ENCODE measurements at places on chromosomes 1 and 21.

- DNase-seq = no peak
These were observed 8.2 kb upstream of the AZIN2 start for GRCh38 chr1:33072707-33073106.

DNA sequence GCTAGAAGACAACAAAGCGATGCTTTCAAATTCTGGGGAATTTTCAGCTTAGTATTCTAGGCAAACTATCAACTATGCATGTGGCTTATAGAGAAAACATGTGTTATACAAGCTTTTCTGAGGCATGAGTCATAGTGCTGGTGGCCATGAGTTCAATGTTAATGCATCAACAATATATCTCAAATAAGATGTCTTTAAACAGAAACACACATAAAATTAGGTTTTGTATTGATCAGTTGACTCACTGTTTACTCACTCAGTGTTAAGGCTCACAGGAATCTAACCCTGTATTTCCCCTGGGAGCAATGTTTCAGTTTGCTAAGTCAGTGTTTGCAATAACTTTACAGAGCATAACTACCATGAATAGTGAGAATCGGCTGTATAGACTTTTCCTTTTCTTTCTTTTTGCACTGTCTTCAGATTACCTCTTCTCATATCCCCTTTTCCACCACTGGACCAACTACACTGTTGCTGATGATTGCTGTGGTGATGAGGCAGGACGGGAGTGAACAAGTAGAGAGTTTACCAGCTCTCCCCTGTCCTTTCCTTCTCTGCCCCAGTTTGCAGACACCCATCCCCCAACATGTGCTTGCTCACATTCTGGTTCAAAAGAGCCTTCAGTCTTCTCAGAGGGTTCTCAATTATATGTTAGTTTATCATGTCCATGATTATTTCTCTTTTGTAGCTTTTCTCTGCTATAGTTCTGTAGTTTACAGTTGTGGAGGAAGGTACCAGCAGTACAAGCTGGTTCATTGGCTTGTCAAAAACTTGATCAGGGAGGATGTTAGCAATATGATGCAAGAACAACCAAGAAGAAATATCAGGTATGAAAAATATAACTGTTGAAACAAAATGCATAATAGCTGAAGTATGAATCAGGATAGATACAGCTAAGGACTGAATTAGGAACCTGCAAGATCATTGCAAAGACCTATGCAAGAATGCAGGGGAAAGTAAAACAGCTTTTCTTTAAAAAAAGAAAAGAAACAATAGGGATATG is 23.9 kb downstream of the CD2 start:
- no peak for DNase-seq

- peak; percentile 69 for DNase-seq
These were observed 37.3 kb downstream of the PABPC4 start for GRCh38 chr1:39539252-39539790.

DNA sequence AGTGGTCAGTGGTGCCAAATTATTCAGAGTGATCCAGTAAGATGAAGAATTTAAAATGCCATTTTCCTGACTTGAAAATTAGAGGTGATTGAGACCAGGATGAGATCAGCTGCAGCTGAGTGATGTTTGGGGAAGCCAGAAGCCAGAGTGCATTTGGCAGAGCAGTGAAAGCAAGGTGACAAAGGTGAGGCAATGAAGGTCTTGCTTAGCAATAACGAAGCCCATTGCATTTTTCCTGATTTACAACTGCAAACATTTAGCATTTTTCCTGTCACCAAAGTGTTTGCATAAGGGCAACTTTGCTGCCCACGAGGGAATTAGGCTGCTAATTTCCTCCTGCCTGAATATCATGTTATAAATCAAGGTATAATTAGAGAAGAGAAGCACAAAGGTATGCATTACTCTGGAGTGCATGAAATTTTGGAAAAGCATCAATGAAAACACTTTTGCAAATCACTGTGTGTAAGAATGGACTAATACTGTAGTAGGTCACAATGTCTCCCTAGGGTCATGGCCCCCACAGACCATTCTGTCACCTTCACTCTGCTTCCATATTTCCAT is 188.2 kb upstream of the LYPLAL1 start:
- no peak for DNase-seq

DNA sequence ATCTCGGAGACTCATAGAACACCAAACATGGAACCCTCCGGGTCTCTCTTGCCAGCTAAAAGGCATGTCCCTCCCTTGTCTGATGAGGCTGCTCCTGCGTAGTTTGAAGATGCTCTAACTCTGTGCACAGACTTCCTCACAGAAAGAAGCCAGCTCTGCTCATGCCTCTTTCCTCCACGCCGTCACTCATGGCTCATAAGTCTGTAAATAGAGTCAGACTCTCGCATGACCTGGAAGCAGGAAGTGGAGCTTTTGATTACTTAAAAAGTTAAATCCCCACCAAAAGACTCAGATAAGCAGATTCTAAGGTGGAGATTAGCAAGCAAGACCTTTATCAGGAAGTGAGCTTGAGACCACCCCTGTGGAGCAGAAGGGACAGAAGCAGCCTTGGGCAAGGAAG is 171.6 kb downstream of the TRIM33 start:
- no peak for DNase-seq

DNA sequence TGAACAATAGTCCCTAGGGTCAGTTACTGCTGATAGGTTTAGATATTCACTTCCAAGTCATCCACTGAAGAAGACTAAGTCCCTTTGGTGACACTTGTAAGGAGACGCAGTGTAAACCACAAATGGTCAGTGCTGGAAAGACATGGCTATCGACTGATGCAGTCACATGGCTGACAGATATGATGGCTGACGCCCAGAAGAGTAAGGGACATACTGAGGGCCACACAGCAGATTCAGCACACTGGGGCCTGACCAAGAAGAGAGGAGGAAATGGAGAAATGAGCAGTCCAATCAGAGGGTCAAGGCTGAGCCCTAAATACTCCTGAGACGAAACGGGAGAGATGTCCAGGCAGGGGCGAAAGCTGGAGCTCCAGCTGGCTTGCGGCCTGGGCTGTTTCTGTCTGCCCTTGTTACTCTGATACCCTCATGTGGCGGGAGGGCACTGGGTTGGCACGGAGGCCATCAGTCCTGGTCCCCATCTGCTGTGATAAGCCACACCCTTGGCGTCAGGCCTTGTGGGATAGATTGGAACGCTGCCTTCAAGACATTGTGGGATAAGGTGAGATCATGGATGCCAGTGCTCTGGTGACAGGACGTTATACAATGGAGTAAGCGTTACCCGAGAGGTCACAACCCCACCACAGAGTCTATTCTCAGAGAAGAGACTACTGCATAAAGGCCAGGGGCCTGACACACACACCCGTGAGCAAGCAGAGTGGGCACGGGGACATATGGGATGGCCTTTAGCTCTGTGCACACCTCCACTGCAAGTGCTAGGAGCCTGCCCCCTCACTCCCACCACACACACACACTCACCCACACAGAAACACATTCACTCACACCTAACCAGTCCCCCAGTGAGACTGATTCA is 158.4 kb downstream of the TRABD2B start:
- DNase-seq = no peak

GRCh38 chr21:44907225-44907965 is 13.3 kb downstream of the ITGB2 start:
- no peak for DNase-seq

DNA sequence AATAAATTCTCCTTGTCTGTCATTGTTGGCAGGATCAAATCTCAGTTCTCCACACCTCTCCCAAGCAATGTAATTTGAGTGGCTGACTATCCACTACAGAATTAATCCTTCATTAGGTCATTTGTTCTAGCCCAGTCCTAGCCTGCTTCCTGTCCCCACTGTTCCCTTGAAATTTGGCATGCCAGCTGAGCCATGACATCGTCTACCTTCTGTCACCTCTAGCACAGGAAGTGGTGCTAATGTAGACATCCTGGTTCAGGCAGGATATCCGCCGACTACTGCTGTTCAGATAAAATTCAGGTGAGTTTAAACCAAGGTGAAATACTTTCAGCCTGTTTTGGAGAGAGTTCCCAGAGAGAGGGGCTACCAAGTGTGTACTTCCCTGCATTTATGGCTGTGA is 5.9 kb downstream of the CHRM3 start:
- DNase-seq = no peak

GRCh38 chr1:182913401-182913800 is 39.6 kb downstream of the SHCBP1L start:
- DNase-seq = no peak

- DNase-seq = no peak
These were observed 41.1 kb downstream of the SLC9A1 start for GRCh38 chr1:27113861-27114260.

DNA sequence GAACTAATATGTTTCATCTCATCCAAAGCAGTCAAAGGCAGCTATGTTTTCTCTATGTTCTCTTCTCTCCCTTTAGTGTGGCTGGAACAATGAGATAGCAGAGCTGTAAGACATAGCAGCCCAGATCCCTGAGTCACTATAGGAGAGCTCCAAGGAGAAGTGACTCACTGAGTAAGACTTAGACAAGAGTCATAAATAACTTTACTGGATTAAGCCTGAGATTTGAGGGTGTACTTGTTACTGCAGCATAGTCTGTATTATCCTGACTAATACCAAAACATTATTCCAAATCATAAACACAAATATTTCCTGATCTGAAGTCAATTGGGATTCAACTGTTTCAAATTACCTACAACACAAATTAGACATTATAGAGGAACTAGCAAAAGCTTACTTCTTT is 3.9 kb downstream of the KRTAP19-8 start:
- no peak for DNase-seq

GRCh38 chr1:22376976-22377375 is 74.7 kb upstream of the ZBTB40 start:
- DNase-seq = no peak

- peak; percentile 88 for DNase-seq
These were observed 438 bp upstream of the MIA3 start for GRCh38 chr1:222617367-222617951.
